Activated T-helper 1 cell treated with anti-CD3 and anti-CD28 coated beads, Interleukin-2, amount 50 U/mL, for 16 hours (primary cell): ENCODE measurements at places on chromosomes 1 and 21.

DNA sequence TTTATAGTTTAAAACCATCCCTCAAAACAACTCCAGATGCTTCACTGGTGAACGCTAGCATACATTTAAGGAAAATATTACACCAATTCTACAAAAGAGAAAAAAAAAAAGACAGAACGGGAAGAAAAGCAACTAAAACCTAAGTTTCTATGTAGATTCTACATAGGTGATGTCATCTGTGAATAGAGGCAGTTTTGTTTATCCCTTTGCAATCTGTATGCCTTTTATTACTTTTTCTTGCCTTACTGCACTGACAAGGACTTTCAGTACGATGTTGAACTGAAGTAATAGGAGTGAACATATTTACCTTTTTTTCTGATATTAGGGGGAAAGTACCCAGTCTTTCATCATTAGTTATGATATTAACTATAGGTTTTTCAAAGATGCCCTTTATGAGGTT lies 101.7 kb upstream of the HAO2 start:
- no peak for DNase-seq

DNA sequence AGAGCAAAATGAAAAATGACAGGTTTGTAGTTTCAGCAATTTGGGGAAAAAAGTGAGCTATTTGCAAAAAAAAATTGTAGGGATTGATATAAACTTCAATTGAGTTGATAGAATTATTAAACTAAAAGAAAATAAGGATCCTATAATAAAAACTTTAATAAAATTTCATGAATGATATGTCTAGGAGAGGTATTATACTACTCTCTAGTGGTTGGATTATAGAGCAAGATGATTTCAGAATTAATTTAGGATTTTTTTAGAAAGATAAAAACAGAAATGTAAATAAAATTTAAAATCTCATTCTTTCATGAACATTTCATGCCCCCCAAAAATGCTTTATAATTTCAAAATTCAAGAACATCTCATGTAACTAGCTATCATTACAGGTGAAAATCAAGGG lies 430.4 kb downstream of the DSCAM start:
- DNase-seq: no peak

- DNase-seq: no peak
Measured at GRCh38 chr1:213687832-213688231, 299.9 kb upstream of the PROX1 start.

DNA sequence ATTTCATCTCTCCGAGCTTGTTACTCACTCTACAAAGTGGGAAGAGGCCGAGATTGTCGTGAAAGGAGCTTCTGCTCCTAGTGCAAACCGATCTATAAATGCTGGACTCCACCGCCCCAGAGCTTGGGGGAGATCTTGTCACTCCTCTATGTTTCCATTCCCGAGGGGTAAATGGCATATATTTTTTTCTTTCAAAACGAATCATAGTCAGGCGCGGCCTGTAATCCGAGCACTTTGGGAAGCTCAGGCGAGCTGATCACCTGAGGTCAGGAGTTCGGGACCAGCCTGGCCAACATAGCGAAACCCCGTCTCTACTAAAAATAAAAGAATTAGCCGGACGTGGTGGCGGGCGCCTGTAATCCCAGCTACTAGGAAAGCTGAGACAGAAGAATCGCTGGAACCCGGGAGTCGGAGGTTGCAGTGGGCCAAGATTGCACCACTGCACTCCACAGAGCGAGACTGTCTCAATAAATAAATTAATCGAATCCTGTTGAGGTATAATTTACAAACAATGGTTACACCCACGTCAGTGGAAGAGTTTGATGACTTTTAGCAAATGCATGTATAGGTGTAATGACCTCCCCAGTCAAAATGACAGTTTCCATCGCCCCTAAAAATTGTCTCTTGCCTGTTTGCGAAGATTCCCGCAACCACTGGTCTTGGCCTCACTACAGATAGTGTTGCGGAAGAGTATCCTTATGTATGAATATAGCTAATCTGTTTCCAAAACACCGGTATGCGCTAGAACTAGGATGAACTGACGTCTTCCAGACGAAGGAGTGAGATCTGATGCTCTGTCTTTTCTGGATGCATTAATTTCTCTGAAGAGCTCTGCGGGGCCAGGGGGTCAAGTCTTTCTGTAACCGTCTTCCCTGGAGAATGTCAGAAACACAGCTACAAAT lies 840 bp upstream of the HEATR1 start:
- no peak for DNase-seq

DNA sequence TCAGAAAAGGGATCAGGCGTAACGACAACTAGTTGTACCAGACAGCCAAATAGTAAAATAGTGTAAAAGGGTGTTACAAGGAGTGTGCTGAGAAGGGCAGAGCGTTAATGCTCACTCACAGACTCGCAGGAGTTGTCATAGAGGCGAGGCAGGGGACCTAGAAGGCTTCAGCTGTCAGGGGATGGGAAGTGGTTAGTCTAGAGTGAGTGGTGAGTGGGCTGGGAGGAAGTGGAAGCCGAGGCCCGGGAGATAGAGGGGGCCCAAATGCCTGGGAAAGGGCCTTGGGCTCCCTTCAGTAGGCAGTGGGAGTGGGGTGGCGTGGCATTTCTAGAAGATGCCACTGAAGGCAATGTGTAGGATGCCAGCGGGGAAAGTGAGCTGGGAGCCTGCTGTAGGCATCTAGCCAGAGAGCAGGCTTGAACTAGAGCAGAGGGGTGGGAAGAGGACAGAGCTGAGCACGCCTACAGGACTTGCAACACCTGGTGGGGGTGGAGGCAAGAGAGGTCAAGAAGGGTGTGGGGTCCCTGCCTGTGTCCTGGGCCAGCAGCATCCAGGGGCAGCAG lies 10.3 kb downstream of the SLC6A17 start:
- DNase-seq: no peak

GRCh38 chr1:39574646-39575045 lies 1.9 kb downstream of the PABPC4 start:
- no peak for DNase-seq

- DNase-seq: no peak
Measured at GRCh38 chr1:244628789-244629188, 24.1 kb upstream of the DESI2 start.

DNA sequence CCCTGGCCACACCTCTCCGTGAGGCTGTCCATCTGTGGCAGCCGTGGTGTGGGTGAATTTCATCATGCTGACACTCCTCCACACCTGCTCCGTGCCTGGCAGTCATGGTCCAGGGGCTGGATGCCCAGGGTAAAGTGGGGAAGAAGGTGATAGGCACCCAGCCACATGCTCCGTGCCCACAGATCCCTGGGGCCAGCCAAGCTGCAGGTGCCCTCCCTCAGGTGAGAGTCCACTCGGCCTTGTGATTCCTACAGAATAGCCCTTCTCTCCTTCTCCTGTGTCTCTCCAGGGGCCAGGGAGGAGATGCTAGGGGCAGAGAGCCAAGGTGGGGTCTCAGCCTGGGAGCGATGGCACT lies 16.8 kb upstream of the POFUT2 start:
- no peak for DNase-seq

- DNase-seq: no peak
Measured at GRCh38 chr1:61274939-61275338, 192.6 kb downstream of the NFIA start.

GRCh38 chr1:39737546-39738169 lies 1.0 kb upstream of the PPIE start:
- DNase-seq: no peak

DNA sequence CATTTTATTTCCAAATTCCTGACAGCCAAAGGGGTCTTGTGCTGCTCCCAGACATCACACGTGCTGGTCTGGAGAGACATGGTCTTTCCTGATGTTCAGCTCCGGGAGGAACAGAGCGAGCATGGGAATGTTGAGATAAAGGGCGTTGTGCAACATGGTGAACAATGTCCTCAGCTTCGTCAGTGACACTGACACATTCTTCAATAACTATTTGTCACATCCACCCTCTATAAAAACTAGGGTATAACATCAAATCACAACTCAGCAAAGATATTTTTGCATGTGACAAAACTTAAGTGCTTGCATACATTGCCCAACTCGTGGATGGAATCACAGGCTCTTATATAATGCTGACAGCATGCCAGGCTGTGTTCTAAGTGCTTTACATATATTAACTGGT lies 42.4 kb upstream of the GRHL3 start:
- no peak for DNase-seq

DNA sequence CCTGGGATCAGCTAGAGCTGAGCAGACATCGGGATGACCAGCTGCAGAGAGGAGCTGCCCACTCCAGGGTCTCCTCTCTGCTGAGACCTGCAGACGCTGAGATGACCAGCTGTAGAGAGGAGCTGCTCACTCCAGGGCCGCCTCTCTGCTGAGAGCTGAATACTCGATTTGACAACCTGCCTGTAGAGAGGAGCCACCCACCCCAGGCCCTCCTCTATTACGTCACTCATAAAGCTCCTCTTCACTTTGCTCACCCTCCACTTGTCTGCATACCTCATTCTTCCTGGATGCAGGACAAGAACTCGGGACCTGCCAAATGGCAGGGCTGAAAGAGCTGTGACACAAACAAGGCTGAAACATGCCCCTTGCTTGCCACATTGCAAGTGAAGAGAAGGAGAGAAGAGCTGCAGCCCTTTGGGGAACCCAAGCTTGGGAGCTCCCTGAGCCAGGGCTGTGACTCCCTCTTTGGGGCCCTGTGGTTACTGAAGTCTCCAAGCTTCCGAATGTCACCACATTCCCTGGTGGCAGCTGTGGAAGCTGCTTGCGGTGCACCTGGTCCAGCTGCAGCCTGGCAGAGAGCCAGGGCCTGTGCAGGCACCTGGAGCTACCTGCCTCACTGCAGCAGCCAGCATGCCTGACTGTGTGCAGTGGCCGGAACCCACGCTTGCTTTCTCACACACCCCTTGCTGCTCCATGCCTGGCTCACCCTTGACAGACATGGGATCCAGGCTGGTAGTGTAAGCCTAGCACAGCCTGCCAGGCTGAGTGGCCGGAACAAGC lies 59.6 kb downstream of the CC2D1B start:
- DNase-seq: no peak
